ENCODE measurements at places on chromosomes 12 and 14. TPM values are rescaled to one million over a fixed set of nuclear protein-coding genes. Genes with fewer than 3 reads are reported as not detected.

The SERPINA12 gene
- not detected for total RNA-seq

The CACNB3 gene
- 6.0 TPM for total RNA-seq

The GNB3 gene
- total RNA-seq, result 1.7 TPM

The C3AR1 gene
- total RNA-seq, result 0.30 TPM

The ARHGAP9 gene
- total RNA-seq, result 0.30 TPM

The FMNL3 gene
- total RNA-seq, result 46.4 TPM

The RERGL gene
- total RNA-seq, result 0.30 TPM

All from smooth muscle cell of the coronary artery (primary cell).